ENCODE measurements at places on chromosomes 1 and 21. TPM values are rescaled to one million over a fixed set of nuclear protein-coding genes. Genes with fewer than 3 reads are reported as not detected.

The CDKN2C gene
- 16.5 TPM for total RNA-seq

The PPP1R8 gene
- total RNA-seq = 21.3 TPM

The CFHR3 gene
- total RNA-seq = not detected

- H3K4me1 ChIP-seq = peaks cover 6% of the 10 kb centered on the region
- H3K27ac ChIP-seq = no peak overlapping the region
- no peaks in the 10 kb centered on the region for H3K27me3 ChIP-seq
These were observed 112.4 kb upstream of the VANGL1 start for GRCh38 chr1:115529216-115529897.

DNA sequence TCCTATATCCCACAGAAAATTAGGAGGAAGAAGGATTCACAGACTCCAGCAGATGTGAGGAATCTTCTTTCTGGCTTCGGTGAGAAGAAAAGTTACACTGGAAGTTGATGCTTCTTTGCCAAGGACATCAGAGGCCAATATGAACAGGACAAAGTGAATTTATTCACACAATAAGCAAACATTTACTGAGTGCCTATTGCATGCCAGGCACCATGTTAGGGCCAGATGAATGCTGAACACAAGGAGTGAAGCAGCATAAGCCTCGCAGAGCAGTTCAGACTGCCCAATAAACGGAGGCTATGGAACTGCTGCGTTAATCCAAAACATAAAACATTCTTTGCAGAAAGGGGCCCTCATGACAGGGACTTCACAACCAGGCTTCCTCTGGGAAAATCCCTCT lies 114.6 kb downstream of the LMX1A start:
- no peaks in the 10 kb centered on the region for H3K36me3 ChIP-seq
- DNase-seq = no peak
- H3K4me1 ChIP-seq = no peaks in the 10 kb centered on the region
- H3K27ac ChIP-seq = no peak overlapping the region
- peaks cover 55% of the 10 kb centered on the region for H3K27me3 ChIP-seq

- peak overlapping the region; percentile 52 for H3K27ac ChIP-seq
- no peaks in the 10 kb centered on the region for H3K27me3 ChIP-seq
- H3K4me3 ChIP-seq = no peak overlapping the region
- no peak for DNase-seq
- peaks cover 34% of the 10 kb centered on the region for H3K36me3 ChIP-seq
These were observed 74.9 kb downstream of the SLC66A1 start for GRCh38 chr1:19387045-19387467.

The SERTAD4 gene
- total RNA-seq = 6.9 TPM

DNA sequence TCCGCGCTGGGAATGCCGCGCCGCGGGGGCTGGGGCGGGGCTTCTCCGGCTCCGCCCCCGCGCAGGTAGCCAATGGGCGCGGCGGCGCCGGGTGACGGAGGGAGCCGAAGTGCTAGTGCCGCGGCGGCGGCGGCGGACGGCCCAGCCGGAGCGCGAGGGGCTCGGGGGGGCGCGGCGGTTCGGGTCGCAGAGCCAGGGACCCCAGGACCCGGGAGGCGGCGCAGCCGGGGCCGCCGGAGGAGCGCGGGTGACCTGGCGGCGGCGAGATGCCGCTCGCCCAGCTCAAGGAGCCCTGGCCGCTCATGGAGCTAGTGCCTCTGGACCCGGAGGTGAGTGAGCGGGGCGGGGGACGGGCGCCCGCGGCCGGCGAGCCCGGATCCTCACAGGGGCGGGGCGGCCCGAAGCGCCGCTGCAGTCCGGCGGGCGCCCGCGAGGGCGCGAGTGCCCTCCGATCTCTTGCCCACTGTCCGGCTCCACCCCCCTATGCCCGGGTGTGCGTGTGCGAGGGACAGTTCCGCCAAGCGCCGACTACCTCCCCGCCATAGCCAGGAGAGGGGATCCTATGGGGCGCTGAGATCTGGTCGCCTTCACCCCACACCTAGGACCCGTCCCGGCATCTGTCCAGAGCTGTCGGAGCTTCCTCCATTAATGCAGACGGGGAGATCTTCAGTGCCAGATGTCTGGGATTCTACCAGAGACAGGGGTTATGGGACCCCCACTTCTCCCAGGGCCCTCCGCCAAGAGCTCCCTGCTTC lies at the start of gene RPS6KA1:
RPS6KA1 (plus strand) TSS at position 107 of the 755 bp plus-strand sequence; CDS start at position 267, 160 bp downstream.
- H3K27ac ChIP-seq = peak within 1 kb of the TSS; percentile 88
- H3K4me1 ChIP-seq = peaks cover 39% of the 10 kb centered on the region
- peaks cover 36% of the 10 kb centered on the region for H3K27me3 ChIP-seq
- no peak for DNase-seq
- H3K36me3 ChIP-seq = no peaks in the 10 kb centered on the region
- H3K4me3 ChIP-seq = peak within 1 kb of the TSS; percentile 86

The TXLNA gene
- 54.0 TPM for total RNA-seq

DNA sequence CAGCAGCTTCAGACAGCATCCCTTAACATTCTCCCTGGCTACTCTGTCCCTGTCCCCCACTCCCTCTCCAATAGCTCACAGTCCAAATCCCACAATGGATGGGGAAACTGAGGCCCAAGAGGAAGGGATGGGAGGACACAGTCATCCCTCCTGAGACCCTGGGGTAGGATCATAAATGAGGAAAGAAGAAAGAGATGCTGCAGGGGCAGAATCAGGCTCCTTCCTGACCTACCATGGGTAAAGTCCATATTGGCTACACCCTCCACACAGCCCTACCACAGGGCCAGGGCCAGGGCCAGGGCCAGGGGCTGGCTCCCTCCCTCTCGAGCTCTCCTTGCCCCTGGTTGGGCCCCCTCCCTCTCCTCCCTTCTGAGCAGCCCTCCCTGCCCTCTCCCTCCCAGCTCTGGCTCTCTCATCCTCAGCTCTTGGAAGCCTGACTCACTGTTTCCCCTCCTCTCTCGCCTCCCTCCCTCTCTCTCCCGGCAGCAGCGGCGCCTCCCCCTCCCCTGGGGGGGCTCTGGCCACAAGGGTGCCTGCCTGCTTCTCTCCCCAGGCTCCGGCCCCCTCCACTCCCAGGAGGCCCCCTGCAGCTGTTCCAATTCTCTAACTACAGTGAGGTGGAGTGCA lies 4.9 kb downstream of the AHDC1 start:
- peaks cover 80% of the 10 kb centered on the region for H3K4me1 ChIP-seq
- no peaks in the 10 kb centered on the region for H3K27me3 ChIP-seq
- H3K27ac ChIP-seq = peak overlapping the region; percentile 99
- peak overlapping the region; percentile 44 for H3K4me3 ChIP-seq

DNA sequence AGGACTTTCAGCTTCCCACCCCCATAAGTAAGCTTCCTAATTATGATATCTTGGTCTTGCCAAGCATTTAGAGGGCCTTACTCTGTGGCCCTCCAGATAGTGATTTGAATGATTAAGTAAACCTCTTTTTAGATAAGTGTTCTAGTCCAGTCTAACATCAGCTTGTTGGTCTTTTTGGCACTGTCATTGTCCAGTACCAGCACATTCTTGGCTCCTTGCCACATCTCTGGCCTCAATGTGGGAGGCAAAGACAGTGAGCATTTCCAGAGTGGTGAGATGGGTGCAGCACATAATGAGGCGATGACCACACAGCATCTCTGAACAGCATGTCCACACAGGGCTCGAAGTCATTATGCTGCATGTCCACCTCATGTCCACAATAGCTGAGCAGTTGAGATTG lies 6.1 kb downstream of the CAPZA1 start:
- DNase-seq = no peak
- no peak overlapping the region for H3K27ac ChIP-seq
- no peaks in the 10 kb centered on the region for H3K36me3 ChIP-seq
- H3K4me3 ChIP-seq = no peak overlapping the region

- no peak overlapping the region for H3K27ac ChIP-seq
- H3K36me3 ChIP-seq = no peaks in the 10 kb centered on the region
- no peak for DNase-seq
- no peaks in the 10 kb centered on the region for H3K27me3 ChIP-seq
These were observed 126.2 kb upstream of the LRRC7 start for GRCh38 chr1:69441496-69441895.

DNA sequence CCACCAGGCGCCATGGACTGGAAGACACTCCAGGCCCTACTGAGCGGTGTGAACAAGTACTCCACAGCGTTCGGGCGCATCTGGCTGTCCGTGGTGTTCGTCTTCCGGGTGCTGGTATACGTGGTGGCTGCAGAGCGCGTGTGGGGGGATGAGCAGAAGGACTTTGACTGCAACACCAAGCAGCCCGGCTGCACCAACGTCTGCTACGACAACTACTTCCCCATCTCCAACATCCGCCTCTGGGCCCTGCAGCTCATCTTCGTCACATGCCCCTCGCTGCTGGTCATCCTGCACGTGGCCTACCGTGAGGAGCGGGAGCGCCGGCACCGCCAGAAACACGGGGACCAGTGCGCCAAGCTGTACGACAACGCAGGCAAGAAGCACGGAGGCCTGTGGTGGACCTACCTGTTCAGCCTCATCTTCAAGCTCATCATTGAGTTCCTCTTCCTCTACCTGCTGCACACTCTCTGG lies 3.8 kb downstream of the GJB3 start:
- no peaks in the 10 kb centered on the region for H3K27me3 ChIP-seq
- no peaks in the 10 kb centered on the region for H3K4me1 ChIP-seq
- H3K36me3 ChIP-seq = no peaks in the 10 kb centered on the region
- H3K27ac ChIP-seq = peak overlapping the region; percentile 99
- DNase-seq = no peak

DNA sequence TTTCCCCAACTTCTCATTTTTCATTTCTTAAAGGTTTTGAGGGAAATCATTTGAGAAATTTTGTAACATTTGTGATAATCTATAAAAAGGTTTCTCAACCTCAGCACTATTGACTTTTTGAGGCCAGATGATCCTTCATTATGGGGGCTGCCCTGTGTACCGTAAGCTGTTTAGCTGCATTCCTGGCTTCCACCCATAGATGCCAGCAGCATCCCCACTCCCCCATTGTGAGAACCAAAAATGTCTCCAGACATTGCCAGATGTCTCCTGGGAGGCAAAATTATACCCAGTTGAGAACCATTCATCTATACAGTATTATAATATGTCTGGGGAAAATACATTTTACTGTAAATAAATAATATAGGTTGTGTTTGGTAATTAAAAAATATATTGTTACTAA lies 146.0 kb downstream of the PBX1 start:
- H3K4me3 ChIP-seq = no peak overlapping the region
- H3K27me3 ChIP-seq = no peaks in the 10 kb centered on the region
- no peak overlapping the region for H3K27ac ChIP-seq
- H3K4me1 ChIP-seq = peaks cover 91% of the 10 kb centered on the region
- no peaks in the 10 kb centered on the region for H3K36me3 ChIP-seq

The KMO gene
- 0.19 TPM for total RNA-seq

- H3K4me1 ChIP-seq = no peaks in the 10 kb centered on the region
- no peak for DNase-seq
- H3K4me3 ChIP-seq = no peak overlapping the region
- no peaks in the 10 kb centered on the region for H3K27me3 ChIP-seq
- peaks cover 3% of the 10 kb centered on the region for H3K36me3 ChIP-seq
These were observed 82.4 kb downstream of the SMYD2 start for GRCh38 chr1:214363386-214363785.

- H3K27ac ChIP-seq = no peak overlapping the region
- H3K4me1 ChIP-seq = peaks cover 58% of the 10 kb centered on the region
- H3K27me3 ChIP-seq = no peaks in the 10 kb centered on the region
- no peaks in the 10 kb centered on the region for H3K36me3 ChIP-seq
- DNase-seq = no peak
- no peak overlapping the region for H3K4me3 ChIP-seq
These were observed 55.6 kb downstream of the UCK2 start for GRCh38 chr1:165883056-165883455.
